Epithelial cell of proximal tubule (primary cell): ENCODE measurements at places on chromosomes 11 and 22. TPM values are rescaled to one million over a fixed set of nuclear protein-coding genes. Genes with fewer than 3 reads are reported as not detected.
A peak's percentile ranks its signal among the peaks of the same experiment; 100 is the strongest.

The PHLDB1 gene
- 49.8 and 64.2 TPM in 2 replicates for total RNA-seq

DNA sequence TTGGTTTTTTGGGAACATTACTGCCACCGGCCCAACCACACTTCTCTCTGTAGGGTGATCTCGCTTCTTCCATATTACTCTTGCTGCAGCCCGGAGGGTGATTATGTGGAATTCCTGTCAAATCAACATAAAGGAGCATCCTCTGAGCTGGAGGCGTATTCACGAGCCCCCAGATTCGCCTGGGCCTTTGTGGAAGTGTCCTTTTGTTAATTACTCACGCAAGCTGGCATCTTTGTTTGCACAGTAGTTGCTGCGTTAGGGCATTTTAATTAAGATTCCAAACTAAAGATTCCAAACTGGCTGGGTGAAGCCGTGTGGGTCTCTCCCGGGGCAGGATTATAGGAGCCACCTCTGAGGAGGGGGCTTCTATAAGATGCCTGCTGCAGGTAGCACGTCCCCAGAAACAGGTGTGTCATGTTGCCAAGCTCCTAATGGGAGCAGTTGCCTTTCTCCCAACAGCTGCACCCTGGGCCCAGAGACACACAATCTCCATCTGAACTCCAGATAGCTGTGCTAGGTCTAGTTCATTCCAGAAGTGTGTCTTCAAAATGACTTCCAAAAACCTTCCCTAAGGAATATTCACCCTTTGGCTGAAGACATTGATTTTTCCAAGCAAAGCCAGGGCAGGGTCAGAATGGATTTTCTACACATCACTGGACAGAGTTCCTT, 40.9 kb downstream of the SHISAL1 start:
- no peak for DNase-seq

DNA sequence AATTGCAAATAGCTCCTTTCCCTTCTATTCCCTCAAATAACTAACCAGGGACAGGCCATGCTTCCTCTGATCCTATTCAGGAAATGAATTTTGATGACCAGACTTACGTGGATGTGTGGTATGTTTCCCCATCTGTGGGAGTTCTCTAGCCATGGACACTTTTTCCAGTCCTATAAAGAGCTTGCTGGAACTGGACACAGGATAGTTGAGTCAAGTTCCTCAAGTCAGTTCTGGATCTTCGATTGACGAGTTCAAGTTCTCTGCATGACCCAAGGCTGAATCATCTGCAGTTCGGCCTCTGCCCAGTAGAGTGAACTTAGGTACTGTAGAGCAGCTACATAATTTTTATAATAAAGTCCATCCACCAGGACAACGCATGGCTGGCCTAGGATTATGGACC, 52.7 kb upstream of the CCND1 start:
- peak; percentile 22 for DNase-seq

- no peak for DNase-seq
These were observed 5.2 kb downstream of the CAPN5 start for GRCh38 chr11:77071671-77072605.

DNA sequence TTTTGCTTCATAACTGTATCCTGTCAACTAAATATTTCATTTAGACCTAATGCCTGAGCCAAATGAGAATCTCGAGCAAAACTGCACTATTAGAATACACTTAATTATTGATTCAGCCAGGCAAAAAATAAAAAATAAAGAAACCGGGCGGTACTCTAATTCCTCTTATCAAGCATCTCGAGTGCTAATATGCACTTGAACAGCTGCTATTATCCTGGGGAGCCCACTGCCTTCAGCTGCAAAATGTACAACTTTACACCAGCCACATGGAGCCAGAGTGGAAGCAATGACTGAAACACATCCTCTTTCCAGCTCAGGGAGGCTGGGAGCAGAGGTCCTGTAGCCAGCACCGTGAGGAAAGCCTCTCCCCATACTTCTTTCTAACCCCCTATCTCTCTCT, 390.0 kb upstream of the CADM1 start:
- DNase-seq: no peak

DNA sequence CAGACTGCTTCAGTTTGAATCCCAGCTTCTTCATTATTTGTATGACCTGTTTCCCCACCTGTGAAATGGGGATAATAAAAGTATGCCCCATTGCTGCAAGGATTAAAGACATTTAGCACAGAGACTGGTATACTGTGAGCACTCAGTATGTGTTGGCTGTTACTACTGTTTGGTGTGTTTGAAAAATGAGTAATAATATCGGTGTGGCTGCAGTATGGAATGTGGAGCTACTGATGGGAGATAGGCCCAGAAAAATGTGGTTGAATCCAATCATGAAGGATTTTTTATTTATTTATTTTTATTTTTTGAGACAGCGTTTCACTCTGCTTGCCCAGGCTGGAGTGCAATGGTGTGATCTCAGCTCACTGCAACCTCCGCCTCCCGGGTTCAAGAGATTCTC, 9.1 kb upstream of the C1QTNF4 start:
- no peak for DNase-seq

- DNase-seq: no peak
These were observed 2.6 kb downstream of the LIPT2 start for GRCh38 chr11:74490941-74491340.

DNA sequence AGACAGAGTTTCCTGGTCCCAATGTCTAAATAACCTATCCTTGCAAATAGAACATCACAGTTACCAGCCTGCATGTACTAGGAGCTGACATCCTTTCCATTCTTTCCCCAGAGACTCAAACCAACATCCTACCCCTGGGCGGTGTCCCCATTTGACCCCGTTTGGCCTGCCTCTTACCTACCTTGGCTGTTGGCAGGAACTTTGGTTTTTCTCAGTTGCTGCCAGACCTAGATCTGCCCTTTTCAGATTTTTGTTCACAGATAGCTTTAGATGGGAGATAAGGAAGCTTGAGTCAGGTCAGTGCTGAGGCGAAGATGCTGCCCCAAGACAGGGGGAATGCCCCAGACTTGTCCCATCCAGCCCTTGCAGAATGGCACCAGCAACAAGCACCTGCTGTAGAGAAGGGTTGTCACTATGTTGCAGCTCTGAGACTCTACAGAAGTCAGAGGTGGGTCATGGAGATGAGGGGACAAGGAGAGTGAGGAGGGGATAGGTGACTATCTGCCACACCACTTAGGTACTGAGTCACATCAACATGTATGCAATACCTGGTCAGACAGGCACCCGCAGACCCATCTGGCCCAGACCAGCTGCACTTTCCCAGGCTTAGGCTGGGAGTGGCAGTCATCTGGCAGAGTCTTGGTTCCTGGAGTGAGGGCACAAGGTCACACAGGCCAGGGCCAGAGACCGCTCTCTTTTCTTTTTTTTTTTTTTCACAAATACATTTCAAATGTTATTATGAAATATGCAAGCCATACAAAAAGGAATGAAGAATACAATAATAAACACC, 61.5 kb upstream of the POU2AF1 start:
- DNase-seq: no peak
